Thymus (tissue), 14 donors: ENCODE measurements at places on chromosomes 3 and 15.
A peak's percentile ranks its signal among the peaks of the same experiment; 100 is the strongest.

DNA sequence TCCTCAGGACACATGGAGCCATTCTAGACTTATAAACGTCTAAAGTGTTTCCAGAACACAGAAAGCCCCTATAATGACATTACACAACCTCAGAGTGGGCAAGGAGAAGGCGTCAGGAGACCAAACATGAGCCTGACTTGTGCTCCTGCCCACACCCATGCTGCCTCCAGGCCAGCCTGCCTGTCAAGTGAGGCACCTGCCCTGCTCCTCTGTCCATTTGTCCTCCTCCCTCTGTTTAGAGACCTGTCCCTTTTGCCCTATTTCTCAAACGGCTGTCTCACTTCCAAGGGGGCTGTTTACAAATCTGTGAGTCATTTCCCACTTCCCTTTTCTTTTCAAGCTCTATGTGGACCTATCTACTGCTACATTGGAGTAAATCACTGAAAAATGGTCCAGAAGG lies 21.0 kb downstream of the ZDHHC3 start:
- peaks cover 35% of the 10 kb centered on the region for H3K36me3 ChIP-seq
- no peak for DNase-seq
- no peaks in the 10 kb centered on the region for H3K27me3 ChIP-seq
- no peaks in the 10 kb centered on the region for H3K4me1 ChIP-seq
- H3K27ac ChIP-seq: no peak overlapping the region

DNA sequence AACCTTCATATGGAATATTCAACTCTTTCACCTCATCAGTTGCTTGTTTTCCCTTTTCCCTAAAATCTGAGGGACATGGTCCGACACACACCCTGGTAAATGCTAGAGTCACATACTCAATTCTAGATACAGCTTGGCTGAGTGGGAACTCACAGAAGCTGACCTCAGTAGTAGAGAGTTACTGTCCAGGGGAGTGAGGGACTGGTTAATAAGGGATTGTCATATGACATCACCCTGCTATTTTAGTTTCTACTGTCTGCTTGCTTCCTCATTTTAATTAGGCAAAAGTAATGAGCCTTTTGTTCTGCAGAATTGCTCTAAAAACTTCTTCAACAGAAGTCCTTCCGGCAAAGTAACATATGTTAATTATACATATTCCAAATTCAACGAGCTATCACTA lies 244.5 kb downstream of the ZIC4 start:
- no peaks in the 10 kb centered on the region for H3K36me3 ChIP-seq
- H3K27ac ChIP-seq: no peak overlapping the region
- DNase-seq: no peak
- no peaks in the 10 kb centered on the region for H3K4me1 ChIP-seq

- no peak overlapping the region for H3K27ac ChIP-seq
- H3K4me3 ChIP-seq: no peak overlapping the region
- no peaks in the 10 kb centered on the region for H3K36me3 ChIP-seq
- no peak for DNase-seq
- no peaks in the 10 kb centered on the region for H3K27me3 ChIP-seq
Observed at GRCh38 chr15:77537006-77537405, 95.7 kb downstream of the LINGO1 start.

DNA sequence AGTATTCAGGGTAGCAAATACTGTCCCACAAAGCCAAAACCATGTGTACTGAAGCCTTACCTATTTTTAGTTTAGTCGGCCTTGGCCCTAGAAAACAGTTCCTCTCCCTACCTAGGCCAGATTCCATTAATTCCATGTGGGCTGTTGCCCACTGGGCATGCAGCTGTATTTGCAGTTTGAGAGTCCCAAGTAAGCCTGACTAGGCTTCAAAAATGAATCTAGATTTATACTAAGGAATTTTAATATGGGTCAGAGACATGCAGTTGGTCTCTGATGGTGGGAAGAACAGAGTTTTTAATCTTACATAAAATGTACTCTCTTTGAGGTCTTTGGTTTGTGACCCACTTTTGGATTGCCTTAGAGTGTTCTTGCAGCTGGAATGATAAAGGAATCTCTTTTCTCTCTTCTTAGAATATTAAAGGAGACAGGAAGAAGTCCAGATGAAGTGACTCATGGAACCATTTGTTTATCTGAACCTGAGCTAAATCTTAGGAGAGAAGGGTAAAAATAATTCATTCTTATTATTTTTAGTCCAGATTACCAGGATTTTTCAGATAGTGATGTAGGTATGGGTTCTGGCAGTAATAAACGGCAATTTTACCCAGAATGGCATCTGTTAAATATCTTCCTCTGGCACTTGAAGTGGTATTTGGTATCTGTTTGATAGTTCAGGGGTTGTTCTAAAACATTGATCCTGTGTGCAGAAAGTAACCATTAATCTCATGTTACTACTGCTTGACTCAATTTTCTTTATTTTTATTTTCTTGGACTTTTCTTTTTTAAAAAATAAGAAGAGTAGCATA lies 33.8 kb downstream of the GLCE start:
- H3K27ac ChIP-seq: no peak overlapping the region
- no peaks in the 10 kb centered on the region for H3K4me1 ChIP-seq
- no peaks in the 10 kb centered on the region for H3K27me3 ChIP-seq
- no peaks in the 10 kb centered on the region for H3K36me3 ChIP-seq

- DNase-seq: no peak
- H3K27ac ChIP-seq: no peak overlapping the region
- no peaks in the 10 kb centered on the region for H3K4me1 ChIP-seq
- no peaks in the 10 kb centered on the region for H3K27me3 ChIP-seq
Observed at GRCh38 chr15:28182216-28182615, 83.1 kb upstream of the OCA2 start.

DNA sequence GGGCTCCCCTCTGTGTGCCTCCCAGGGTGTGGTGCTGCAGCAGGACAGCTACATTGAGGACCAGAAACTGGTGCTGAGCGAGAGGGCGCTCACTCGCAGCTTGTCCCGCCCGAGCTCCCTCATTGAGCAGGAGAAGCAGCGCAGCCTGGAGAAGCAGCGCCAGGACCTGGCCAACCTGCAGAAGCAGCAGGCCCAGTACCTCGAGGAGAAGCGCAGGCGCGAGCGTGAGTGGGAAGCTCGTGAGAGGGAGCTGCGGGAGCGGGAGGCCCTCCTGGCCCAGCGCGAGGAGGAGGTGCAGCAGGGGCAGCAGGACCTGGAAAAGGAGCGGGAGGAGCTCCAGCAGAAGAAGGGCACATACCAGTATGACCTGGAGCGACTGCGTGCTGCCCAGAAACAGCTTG lies 53.7 kb downstream of the KLHL25 start:
- H3K4me3 ChIP-seq: no peak overlapping the region
- H3K36me3 ChIP-seq: peaks cover 74% of the 10 kb centered on the region
- H3K27ac ChIP-seq: no peak overlapping the region
- DNase-seq: no peak
- H3K27me3 ChIP-seq: no peaks in the 10 kb centered on the region
- H3K4me1 ChIP-seq: no peaks in the 10 kb centered on the region

GRCh38 chr3:58346368-58346767 lies 13.7 kb downstream of the PXK start:
- H3K36me3 ChIP-seq: no peaks in the 10 kb centered on the region
- no peak overlapping the region for H3K4me3 ChIP-seq
- H3K27me3 ChIP-seq: no peaks in the 10 kb centered on the region
- no peak overlapping the region for H3K27ac ChIP-seq
- no peak for DNase-seq

GRCh38 chr15:60213377-60214000 lies 184.3 kb downstream of the ANXA2 start:
- H3K36me3 ChIP-seq: no peaks in the 10 kb centered on the region
- H3K4me1 ChIP-seq: no peaks in the 10 kb centered on the region
- no peak for DNase-seq
- H3K27ac ChIP-seq: no peak overlapping the region

DNA sequence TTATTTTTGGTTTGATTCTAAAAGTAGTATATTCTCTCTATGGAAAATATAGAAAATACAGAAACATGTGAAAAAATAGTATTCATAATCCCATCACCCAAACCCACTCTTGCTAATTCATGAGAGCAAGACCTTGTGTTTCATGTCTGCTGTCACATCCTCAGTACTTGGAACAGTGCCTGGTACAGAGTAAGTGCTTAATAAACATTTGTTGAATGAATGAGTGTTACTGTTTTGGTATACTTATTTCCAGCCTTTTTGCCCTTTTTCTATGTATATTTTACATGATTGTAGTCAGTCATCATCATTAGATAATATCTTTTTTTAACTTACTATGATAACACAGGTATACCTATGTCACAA lies 59.3 kb downstream of the IL16 start:
- H3K4me3 ChIP-seq: no peak overlapping the region
- no peaks in the 10 kb centered on the region for H3K27me3 ChIP-seq
- H3K4me1 ChIP-seq: no peaks in the 10 kb centered on the region
- no peak overlapping the region for H3K27ac ChIP-seq
- no peaks in the 10 kb centered on the region for H3K36me3 ChIP-seq

DNA sequence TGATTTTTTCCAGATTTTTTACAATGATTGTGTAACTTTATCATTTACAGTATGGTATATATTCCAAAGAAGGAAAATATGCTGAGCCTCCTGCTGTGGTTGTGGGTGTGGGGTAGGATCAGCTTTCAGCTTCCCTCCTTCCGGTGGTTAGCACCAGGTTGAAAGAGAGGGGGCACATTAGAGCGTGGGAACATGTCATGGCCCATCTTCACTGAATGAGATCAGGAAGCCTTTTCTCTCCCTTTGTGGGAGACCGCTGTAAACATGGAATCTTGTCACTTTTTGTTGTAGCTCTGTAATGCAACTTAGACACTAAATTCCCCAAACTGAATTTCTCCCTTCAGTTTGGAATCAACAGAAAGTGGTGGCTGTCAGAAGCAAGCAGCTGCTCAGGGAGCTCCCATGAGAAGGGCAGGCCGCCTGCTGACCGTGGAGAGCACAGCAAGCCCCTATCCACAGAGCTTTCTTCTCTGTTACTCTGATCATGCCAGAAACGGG lies 86.7 kb upstream of the LIMD1 start:
- peak overlapping the region; percentile 32 for H3K27ac ChIP-seq
- DNase-seq: peak; percentile 49
- no peak overlapping the region for H3K4me3 ChIP-seq
- peaks cover 39% of the 10 kb centered on the region for H3K4me1 ChIP-seq

- no peaks in the 10 kb centered on the region for H3K27me3 ChIP-seq
- no peaks in the 10 kb centered on the region for H3K4me1 ChIP-seq
- H3K4me3 ChIP-seq: no peak overlapping the region
- H3K36me3 ChIP-seq: peaks cover 80% of the 10 kb centered on the region
Observed at GRCh38 chr15:58880320-58880719, 53.2 kb downstream of the SLTM start.

DNA sequence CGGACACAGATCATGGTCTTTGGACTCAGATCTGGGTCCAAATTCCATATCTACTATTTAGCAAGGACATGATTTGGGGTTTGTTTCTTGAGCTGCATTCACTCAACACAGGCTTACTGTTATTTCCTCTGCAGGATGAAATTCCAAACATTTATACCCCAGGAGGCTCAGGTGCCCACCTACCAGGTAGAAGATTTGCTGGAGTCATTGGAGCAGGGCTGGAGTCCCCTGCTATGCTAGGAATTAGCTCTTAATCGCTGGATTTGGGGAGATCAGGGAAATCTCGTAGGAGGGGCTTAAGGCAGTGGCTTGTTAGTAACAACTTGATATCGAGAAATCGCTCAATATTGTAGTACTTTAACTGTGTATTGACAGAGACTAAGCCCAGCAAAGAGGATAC lies 193.0 kb downstream of the IL20RB start:
- no peak overlapping the region for H3K4me3 ChIP-seq
- no peak for DNase-seq
- no peak overlapping the region for H3K27ac ChIP-seq
- H3K27me3 ChIP-seq: no peaks in the 10 kb centered on the region

- H3K27me3 ChIP-seq: no peaks in the 10 kb centered on the region
- peaks cover 3% of the 10 kb centered on the region for H3K36me3 ChIP-seq
- H3K4me1 ChIP-seq: peaks cover 5% of the 10 kb centered on the region
- H3K27ac ChIP-seq: no peak overlapping the region
- DNase-seq: no peak
Observed at GRCh38 chr3:66456711-66457173, 44.1 kb downstream of the LRIG1 start.

- H3K4me1 ChIP-seq: no peaks in the 10 kb centered on the region
- H3K27me3 ChIP-seq: no peaks in the 10 kb centered on the region
- no peaks in the 10 kb centered on the region for H3K36me3 ChIP-seq
Observed at GRCh38 chr3:4228295-4228694, 74.9 kb upstream of the SETMAR start.

DNA sequence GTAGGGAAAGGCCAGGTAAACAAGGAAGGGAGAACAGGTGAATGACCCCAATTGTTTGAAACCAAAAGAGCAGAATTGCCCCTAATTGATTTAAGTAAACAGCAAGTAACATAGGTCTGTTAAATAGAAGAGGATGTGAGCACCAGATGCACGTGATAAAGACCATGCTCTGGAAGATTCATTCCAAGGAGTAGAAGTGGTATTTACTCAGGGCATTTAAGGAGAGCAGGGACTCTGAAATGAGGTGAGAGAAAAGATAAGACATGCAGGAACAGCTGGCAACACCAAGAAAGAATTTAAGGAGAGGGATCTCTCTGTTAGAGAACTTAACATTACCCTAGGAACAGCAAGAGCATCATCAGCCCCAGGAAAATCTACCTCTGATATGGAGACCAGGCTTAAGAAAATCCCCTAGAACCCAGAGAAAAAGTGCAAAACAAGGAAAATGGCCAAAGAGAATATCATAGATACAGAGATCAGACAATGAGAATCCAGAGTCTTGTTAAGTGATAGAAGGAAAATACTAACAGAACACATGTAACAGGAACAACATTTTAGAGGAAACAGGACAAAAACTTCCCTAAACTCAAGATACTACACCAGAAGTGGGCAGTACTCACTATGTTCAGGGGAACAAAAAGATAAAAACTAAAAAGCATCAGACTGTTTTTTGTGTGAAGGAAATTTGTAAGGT lies 6.4 kb downstream of the NUDT16 start:
- no peak overlapping the region for H3K27ac ChIP-seq
- no peaks in the 10 kb centered on the region for H3K4me1 ChIP-seq
- H3K36me3 ChIP-seq: no peaks in the 10 kb centered on the region
- H3K27me3 ChIP-seq: no peaks in the 10 kb centered on the region
- no peak overlapping the region for H3K4me3 ChIP-seq
- DNase-seq: no peak
